ENCODE measurements at places on chromosomes 16 and 17.

DNA sequence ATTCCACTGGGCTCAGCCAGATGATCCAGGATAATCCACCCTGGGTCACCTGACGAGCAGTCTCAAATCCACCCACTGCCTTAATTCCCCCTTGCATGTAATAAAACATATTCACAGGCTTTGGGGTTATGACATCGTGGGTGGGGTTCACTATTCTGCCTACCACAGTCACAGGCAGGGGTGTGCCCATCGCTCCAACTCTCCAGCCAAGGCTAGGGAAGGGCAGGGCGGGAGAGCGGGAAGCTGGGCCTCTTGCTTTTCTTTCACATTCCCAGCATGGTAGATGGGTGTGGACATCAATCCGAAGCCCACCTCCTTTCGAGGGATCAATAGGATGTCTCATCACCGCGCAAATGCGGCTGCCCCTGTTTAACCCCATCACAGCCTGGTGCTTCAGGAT is 12.7 kb upstream of the CD300LD start:
- DNase-seq: no peak

- DNase-seq: no peak
Measured at GRCh38 chr17:40517981-40518380, 16.6 kb upstream of the TNS4 start.

DNA sequence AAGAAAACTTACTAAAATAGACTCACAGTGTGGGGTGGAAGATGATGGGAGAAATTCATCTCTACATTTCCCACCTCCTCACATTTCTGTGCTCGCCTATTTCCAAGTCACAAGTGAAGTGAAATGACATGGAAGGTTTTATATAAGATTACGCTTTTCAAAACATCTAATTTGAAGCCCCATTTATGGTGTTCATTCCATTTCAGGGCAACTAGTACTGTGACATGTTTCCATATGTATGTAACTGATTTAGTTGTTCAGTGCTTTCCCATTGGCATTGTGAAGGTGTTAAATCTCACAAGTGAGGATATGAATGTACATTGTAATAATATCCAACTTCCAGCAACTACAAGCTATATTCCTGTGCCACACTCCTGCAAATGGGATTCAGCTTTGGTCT is 1174.8 kb downstream of the CDH11 start:
- DNase-seq: no peak

DNA sequence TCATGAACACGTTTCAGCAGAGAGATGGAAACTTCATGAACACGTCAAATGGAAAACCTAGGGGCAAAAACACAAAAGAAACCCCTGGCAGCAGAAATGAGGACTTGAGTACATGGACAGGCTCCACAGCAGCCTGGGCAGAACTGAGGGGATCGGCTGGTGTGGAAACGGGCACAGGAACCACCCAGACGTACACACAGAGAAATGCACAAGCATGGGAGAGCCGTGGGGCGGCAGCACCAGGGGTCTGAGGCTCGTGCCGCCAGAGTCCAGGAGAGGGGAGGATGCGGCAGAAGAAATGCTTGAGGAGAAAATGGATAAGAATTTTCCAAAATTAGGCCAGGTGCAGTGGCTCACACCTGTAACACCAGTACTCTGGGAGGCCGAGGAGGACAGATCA is 30.0 kb downstream of the MAP1LC3B start:
- DNase-seq: no peak

GRCh38 chr17:56098746-56099145 is 54.5 kb upstream of the ANKFN1 start:
- DNase-seq: no peak

DNA sequence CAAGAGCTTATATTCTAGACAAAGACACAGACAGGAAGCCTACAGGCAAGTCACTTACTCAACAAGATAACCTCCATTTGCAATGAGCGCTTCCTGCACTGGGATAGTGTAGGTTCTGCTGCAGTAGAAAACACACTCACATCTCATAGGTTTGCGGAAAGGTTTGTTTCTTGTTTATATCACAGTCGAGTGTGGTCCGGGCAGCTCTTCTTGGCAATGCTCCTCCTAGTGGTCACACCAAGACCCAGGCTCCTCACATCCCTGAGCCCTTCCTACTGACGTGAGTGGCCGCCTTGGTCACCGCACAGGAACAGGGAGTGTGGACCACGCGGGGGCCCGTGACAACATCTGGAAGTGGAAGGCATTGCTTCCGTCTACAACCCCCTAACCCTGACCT is 48.0 kb upstream of the RBFOX3 start:
- no peak for DNase-seq

DNA sequence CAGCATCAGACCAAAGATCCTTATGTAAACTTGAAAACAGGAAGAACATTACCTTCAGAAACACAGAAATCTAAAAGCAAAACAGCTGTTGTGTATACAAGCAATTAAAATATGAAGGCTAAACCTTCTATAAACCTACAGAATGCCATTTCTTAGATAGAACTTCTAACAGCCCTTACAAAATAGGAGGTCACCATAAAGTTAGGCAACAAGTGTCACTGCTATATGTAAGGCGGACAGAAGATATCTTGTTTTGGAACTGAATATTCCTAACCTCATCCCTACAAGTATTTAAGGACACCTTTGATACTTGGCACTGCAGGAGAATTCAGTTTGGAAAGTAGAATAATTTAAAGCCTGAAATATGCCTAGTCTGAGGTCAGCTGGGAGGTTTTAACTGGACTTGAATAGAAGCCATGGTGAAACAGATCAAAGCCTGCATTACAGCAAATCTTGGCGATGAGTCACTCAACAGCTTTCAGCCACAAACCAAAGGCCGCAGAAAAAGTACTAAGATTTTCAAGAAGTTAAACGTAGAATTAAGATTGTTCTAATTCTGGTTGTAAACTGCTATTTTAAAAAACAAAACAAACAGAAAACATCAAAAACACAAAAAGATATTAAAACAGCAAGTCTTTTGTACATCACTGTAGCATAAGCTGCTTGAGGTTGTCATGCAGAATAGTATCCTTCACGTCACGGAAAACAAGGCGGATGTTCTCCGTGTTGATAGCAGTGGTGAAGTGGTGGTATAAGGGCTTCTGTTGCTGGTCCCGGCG is 42.7 kb downstream of the GNA13 start:
- DNase-seq: no peak

GRCh38 chr17:73874008-73874720 is 229.9 kb upstream of the SDK2 start:
- no peak for DNase-seq

- no peak for DNase-seq
Measured at GRCh38 chr16:24829153-24829552, 16.6 kb upstream of the SLC5A11 start.

- no peak for DNase-seq
Measured at GRCh38 chr17:44741316-44741715, 17.5 kb upstream of the ADAM11 start.

All from heart right ventricle (tissue), 16 donors.